Activated naive CD8-positive, alpha-beta T cell treated with anti-CD3 and anti-CD28 coated beads, Interleukin-2, amount 10 ng/mL, durations not matched to agents 7 days and 5 days (primary cell): ENCODE measurements at places on chromosomes 4 and X. TPM values are rescaled to one million over a fixed set of nuclear protein-coding genes. Genes with fewer than 3 reads are reported as not detected.

DNA sequence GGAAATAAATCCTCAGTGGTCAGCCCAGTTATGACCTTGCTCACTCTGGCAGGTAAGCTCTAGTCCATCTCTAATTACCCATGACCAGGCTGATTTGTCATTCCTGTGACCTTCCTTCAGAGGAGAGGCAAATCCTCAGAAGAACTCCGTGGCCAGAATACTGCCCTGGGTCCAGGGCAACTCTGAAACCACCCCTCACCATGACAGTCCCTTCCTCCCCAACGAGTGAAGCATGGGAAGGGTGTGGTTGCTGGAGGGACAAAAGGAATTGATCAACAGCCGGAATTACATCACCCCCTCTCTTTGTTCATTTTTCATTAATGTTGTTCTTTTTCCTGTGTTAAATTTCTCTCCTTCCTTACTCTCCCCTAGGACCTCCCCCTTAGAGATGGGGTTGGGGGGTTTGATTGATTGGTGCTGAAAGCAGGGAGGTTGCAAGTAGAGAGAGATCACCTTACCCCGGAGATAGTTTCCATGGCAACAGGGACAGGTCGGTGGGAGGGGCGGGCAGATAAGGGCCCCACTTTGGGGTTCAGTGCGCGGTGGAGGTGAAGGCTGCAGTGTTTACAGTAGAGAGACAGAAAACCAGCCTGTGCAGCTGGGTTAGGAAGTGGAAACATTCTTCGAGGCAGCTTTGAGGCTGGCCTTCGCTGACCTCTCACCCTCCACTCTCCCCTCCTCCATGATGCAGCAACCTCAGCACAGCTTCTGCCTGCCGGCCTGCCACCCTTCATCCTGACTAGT lies 647.4 kb downstream of the BCOR start:
- DNase-seq: no peak

DNA sequence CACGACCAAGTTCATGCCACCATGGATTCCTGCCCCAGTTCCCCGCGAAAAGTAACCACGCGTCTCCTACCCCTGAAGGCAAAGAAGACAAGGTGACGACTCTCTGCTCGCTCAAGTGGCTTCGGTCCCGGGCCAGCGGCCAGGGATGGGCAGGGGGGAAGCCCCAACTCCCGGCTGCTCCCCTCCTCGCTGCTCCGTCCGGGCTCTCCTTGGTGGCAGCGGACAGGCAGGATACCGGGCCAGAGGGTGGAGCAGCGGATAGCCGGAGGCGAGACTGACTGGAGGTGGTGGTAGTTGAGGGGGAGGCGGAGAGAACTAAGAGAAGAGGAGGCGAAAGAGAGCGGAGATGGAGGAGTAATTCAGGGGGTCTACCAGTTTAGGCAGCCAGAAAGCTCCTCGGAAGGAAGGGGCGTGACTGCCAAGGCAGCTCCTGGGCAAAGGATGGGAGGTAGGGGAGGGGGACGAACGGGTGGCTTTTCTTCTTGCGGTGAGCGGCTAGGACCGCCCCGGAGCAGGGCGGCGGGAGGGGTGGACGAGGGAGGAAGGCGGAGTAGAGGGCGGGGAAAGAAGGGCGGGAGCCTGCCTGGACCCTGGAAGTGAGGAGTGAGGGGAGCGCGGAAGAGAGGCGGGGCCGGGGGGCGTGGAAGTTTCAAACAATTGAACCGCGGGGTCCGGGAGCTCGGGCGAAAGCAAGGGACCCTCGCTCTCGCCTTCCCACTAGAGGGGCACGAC lies at the start of gene AMOT:
Gene AMOT, minus strand, starts transcription at position 450 of the 732 bp plus-strand sequence. CDS start 17,705 bp downstream, outside the sequence.
- peak; percentile 55 for DNase-seq

The GAB3 gene
- total RNA-seq: 18.7 TPM

The GUCY1A1 gene
- total RNA-seq: not detected

The GAGE12F gene
- total RNA-seq: not detected

DNA sequence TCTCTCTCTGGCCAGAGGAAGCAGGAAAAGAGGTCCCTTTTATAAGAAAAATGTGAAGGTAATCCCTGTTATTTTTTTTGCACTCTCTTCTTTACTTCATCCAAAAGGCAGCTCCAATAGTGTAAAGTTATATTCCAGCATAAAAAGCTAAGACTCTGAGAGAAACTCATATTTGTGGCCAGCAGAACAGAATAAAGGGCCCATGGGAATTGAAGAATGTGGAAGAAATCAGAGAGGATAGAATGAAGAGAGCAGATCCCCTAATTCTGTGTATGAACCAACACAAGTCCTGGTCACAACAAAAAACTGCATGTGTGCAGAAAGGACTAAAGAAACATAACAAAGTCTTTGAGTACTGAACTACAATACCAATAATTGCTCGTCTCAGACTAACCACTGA lies 22.3 kb downstream of the RPS6KA6 start:
- no peak for DNase-seq

DNA sequence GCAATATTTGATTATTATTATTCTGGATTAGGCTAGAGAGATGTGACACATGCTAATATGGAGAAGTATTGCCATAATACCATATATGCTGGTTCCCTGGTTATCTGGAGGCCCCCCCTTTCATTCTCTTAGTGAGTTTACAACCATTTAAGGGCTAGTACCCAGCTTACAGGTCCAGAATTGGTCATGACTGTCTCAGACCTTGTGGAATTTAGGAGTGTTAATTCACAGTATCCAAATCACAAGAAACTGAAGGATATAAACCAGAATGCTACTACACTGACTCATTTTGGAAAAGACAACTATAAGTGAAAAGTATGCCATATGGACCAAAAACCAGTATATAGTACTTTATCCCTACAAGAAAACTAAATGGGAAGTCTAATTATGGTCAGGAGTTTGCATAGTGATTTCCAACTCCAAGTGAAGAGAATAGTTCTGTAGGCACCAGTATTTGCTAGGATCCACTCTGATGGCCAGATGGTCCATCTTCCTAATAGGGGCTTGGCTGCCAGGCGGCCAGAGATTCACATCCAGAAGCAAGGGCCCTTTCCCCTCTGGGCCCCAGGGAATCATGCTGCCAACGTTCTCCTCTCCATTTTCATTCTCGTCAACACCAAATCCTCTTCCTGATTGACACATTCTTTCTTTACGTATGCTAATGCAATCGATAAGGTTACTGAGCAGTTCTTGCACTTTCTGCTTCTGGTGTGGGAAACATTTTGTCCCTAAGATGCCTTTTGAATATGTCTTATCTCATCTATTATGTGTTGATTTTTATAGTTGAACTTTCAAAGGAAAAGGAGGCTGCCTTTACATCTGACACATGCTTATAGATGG lies 123.6 kb downstream of the SHROOM3 start:
- no peak for DNase-seq

The MED28 gene
- 65.8 TPM for total RNA-seq
